ENCODE measurements at places on chromosomes 6 and 20. TPM values are rescaled to one million over a fixed set of nuclear protein-coding genes. Genes with fewer than 3 reads are reported as not detected.

Gene OLIG3
- not detected for total RNA-seq

Gene CRISP3
- not detected for total RNA-seq

Gene EDN3
- total RNA-seq = 3.0 TPM

Gene OOEP
- not detected for total RNA-seq

Gene GPR6
- not detected for total RNA-seq

Gene PPP1R11
- total RNA-seq = 41.1 TPM

Gene GSTA3
- not detected for total RNA-seq

Gene BPIFB1
- 0.17 TPM for total RNA-seq

Gene METTL24
- not detected for total RNA-seq

Gene RNGTT
- 8.1 TPM for total RNA-seq

Gene OSER1
- 53.3 TPM for total RNA-seq

Gene PPIL6
- 3.6 TPM for total RNA-seq

Gene IMPG1
- total RNA-seq = not detected

Gene JPH2
- 4.9 TPM for total RNA-seq

Gene EPHA7
- total RNA-seq = 0.05 TPM

Gene SIRPA
- total RNA-seq = 22.8 TPM

Gene PGC
- not detected for total RNA-seq

Gene TRIM10
- not detected for total RNA-seq

Gene GSTA5
- not detected for total RNA-seq

Gene NKX2-2
- not detected for total RNA-seq

Gene OXT
- total RNA-seq = not detected

Gene TULP1
- total RNA-seq = not detected

Gene SSR1
- 70.1 TPM for total RNA-seq

Gene HUS1B
- total RNA-seq = 0.31 TPM

Gene TAAR8
- total RNA-seq = not detected

Gene OPRM1
- not detected for total RNA-seq

Gene SSTR4
- 0.28 TPM for total RNA-seq

Gene ADGRF5
- not detected for total RNA-seq

Gene GJA10
- not detected for total RNA-seq

Gene TRIM15
- total RNA-seq = not detected

Gene PRDM13
- 0.88 TPM for total RNA-seq

Gene SNAP25
- total RNA-seq = 15.4 TPM

Gene BCLAF1
- total RNA-seq = 69.1 TPM

Gene SFT2D1
- 43.6 TPM for total RNA-seq

Gene DEFB124
- not detected for total RNA-seq

Gene GSTA2
- total RNA-seq = not detected

Gene CTCFL
- not detected for total RNA-seq

Gene SLC17A1
- 0.16 TPM for total RNA-seq

Gene PRKN
- not detected for total RNA-seq

Gene GFRA4
- not detected for total RNA-seq

Gene PRL
- not detected for total RNA-seq

Measured in A549 treated with Mapracorat at 1 μM for 4 hours (cell line).